Amniotic stem cell (primary cell): ENCODE measurements at places on chromosomes 3 and 15.
A peak's percentile ranks its signal among the peaks of the same experiment; 100 is the strongest.

GRCh38 chr3:108437439-108437838 is 73.0 kb downstream of the MYH15 start:
- DNase-seq, result no peak

GRCh38 chr3:175018946-175019727 is 160.0 kb downstream of the NAALADL2 start:
- DNase-seq, result no peak

GRCh38 chr15:39336926-39337325 is 244.0 kb upstream of the THBS1 start:
- DNase-seq, result no peak

GRCh38 chr3:69209413-69209812 is 87.0 kb upstream of the LMOD3 start:
- DNase-seq, result no peak

DNA sequence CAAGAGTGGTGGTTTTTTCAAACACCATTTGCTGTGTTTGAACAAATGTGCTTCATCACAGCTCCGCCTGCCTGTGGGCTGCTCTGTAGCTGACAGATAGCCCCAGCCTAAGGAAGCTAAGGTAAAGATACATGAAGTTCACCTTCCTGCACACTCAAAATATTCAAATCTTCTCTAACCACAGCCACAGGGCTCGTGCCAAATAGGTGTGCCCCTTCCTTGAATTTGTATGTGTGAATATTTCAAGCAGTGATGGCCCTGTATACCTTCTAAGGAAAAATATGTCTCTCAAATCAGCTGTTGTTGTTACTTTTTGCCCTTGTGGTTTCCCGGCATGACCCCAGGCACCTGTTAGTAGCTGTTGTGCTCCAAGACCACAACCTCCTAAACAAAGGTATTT is 92.8 kb downstream of the CCNL1 start:
- DNase-seq, result no peak

DNA sequence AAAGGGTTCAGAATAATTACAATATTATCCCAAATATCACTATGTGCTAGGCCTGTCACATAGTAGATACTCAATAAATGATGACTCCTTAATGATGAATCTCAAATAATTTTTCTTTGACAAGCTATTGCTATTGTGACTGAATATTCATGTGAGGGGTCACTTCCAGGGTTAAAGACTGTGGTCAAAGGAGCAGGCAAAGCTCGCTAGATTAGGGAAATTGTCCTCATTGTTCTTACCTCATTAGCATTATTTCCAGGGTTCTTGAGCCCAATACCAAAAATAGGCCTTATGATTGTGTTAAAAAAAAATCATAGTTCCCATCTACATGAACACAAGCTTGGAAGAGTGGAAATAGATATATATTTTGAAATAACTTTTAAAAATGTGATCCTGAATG is 252.2 kb downstream of the GAP43 start:
- no peak for DNase-seq

DNA sequence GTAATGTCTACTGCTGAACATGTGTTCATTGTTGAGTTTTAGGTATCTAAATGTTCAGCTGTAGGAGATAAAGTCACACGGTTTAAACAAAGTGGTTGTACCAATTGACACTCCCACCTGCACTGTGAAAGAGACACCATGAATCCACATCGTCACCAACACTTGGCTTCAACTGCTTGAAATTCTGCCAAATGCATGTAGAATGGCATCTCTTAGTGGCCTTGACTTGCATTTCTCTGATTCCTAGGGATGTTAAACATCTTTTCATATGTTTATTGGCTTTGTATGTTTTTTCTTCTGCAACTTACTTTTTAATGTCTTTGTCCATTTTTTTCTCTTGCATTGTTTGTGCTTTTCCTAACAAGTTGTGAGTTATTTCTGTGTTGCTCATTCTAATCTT is 43.4 kb downstream of the RPLP1 start:
- DNase-seq, result no peak

DNA sequence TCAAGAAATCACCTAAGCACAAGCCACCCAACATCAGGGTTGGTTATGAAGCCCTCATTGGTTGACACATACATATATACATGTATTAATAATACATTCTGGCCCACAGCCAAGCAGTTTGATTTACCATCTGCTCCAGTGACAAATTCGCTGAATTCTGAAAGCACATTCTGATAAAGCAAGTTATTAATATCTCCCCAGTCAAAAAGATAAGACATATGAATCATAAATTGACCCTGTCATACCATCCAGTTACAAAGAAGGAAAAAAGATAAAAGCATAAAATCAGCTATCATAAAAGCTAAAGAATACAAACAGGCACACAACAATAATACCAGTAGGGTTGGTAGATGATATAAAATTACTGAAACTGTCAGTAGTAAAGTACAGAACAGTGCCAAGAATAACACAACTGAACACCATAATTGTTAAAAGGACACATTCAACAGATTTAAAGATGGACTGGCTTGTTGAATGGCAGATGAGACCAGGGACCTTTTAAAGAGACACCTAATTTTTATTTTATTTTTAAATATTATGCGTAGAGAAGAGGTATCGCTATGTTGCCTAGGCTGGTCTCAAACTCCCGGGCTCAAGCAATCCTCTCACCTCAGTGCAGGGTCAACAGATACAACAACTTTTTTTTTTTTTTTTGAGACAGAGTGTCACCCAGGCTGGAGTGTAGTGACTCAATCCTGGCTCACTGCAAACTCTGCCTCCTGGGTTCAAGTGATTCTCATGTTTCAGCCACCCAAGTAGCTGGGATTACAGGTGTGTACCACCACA is 7.7 kb downstream of the SNX4 start:
- peak; percentile 30 for DNase-seq

DNA sequence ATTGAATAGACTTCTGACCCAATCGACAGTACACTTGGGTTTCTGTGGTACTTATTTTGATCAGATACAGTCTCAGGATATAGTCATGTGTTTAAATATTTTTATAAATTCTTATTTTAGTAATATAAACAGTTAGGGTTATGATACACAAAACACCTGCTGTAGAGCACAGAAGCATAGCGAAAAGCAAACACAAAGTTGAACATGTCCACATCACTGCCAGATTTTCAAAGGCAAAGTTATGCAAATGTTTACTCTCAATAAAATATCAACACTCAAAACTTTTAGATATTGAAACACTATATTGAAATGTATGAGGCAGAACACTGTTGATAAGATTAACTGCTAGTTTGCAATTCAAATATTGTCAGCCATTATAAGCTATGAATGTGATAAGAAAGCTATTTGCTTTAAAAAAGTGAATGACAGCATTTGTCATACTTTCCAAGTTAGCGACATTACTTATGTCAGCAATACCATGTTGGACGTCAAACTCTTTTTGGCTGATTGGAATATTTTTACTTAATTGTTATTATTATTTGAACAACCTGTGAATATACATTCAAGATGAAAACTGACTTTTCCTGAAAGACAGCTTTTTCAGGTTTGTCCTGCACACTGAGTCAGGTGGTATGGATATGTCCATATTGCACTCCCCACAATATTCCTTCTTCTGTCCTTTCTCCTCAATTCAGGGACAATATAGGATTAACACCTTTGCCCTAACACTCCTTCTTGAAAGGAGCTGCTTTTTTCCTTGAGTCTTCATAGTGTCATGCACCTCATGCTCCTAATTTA is 367.1 kb downstream of the EPHA3 start:
- DNase-seq, result no peak

GRCh38 chr3:12158387-12159226 is at the start of gene TIMP4:
TSS of gene TIMP4 (minus strand) at chr3:12158912. CDS start at chr3:12158840, 72 bp downstream.
- DNase-seq, result no peak

GRCh38 chr15:100595964-100596363 is 6.0 kb downstream of the LINS1 start:
- no peak for DNase-seq
